ENCODE measurements at places on chromosomes 5 and 9.
A peak's percentile ranks its signal among the peaks of the same experiment; 100 is the strongest.

GRCh38 chr9:121735065-121735792, 83.8 kb downstream of the DAB2IP start:
- DNase-seq: no peak

DNA sequence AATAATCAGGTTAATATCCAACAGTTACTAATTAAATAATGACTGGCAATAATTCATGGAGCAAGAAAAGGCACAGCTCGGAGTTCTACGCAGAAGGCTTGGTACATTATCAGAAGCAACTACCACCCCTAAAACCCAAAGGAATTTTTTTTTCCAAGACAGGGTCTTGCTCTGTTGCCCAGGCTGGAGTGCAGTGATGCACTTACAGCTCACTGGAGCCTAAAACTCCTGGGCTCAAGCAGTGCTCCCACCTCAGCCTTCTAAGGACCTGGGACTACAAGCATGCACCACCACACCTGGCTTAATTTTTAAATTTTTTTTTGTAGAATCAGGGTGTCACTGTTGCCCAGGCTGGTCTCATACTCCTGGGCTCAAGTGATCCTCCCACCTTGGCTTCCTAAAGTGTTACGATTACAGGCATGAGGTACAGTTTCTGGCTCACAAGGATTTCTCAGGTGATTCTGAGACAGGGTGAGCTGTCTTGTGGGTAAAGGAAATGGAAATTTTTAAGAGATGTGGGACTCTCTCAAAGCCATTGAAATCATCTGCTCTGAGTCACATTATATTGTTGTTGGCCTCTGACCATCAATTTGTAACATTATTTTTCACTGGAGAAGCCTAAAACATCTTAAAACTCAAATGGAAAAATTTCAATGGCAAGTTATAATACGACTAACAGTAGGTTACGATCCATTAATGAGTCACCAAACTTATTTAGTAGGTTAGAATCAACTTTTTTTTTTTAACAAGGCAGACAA, 19.7 kb upstream of the HSDL2 start:
- DNase-seq: no peak

GRCh38 chr5:172931001-172931536, 28.2 kb upstream of the RPL26L1 start:
- no peak for DNase-seq

DNA sequence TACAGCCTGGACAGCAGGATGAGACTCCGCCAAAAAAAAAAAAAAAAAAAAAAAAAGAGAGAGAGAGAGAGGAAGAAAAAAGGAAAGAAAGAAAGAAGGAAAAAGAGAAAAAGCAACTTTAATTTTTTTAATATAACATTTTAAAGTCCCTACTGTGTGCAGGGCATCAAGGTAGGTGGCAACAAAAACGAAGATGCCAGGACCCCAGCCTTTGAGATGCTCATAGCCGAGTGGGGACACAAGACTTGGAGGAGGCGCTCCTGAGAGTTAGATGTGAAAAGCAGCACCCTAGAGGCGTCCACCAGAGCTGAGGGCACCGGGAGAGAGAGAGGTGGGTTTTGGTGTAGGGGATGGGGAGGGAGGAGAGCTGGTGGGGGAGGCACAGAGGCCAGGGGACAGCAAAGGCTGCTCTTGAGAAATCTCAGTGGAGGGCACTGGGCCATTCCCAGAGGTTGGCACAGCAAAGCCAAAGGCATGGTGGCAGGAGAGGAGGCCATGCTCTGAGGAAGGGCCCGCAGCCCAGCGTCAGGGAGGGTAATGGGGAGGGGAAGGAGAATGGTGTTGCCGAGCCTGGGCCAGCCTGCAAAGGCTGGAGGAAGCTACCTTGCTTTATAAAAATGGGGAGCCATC, 135.6 kb downstream of the C9orf50 start:
- DNase-seq: no peak

DNA sequence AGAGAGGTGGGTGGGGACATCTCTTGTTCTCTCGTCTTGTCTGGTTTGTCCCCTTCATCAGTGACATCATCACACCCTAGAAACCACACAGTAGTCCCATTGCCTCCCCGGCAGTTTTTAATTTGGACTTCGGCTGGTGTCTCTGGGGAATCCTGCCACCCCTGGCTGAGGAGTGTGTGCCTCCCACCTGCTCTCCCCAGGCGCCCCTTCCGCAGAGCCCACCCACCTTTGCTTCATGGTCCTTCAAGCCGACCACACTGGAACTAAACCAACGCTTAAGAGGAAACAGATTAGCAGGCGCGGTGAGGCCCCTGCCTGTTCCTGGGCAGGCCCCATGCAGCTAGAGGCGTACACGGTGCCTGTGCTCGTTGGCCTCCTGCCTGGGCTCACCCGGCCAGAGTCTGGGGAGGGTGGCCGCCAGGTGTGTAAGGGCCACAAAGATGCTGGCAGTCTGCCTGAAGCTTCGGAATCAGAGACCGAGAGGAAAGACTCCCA, 107.6 kb upstream of the SPRY4 start:
- DNase-seq: peak; percentile 9

DNA sequence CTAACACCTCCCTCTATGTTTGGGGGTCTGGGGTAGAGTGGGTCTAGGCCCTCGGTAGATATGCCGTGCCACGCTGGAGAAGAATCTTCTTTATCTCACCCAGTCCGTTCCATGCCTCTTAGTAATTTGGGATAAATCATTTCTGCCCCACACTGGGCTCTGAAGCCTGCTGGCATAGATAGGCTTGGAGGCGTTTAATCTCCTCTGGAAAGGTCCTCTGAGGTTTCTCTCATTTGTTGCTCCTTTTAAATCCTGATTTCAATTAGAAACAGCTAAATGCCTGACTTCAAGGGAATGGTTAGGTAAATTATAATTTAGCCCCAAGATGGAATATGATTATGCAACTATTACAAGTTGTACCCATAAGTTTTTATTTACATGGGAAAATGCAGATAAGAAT, 57.8 kb upstream of the AKNA start:
- DNase-seq: no peak

DNA sequence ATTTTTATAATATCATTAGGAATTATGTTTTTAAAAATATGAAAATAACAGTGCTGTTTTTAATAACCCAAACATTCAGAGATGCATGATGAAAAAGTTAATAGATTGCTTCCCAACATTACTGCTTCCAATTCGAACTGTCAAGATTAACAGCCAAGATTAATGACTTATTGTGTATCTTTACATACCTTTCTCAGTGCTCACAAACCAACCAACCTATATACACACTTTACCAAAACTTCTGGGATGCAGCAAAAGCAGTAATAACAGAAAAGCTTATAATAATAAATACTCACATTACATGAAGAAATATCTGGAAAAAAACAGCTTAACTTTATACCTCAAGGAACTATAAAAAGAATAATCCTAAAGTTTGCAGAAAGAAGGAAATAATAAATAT, 82.1 kb downstream of the TMEM232 start:
- no peak for DNase-seq

Data from T-helper 22 cell (primary cell).